ENCODE measurements at places on chromosomes 2 and 18. TPM values are rescaled to one million over a fixed set of nuclear protein-coding genes. Genes with fewer than 3 reads are reported as not detected.

The CHRND gene
- not detected for total RNA-seq

The NEU2 gene
- not detected for total RNA-seq

The DYSF gene
- total RNA-seq = 300 TPM

The ASIC4 gene
- not detected for total RNA-seq

The RND3 gene
- 101 TPM for total RNA-seq

The QPCT gene
- total RNA-seq = 28.8 TPM

The SLC9A4 gene
- not detected for total RNA-seq

Data from glomerular endothelial cell (primary cell).